Right cardiac atrium (tissue), 5 donors: ENCODE measurements at places on chromosomes 7 and 10. TPM values are rescaled to one million over a fixed set of nuclear protein-coding genes. Genes with fewer than 3 reads are reported as not detected.

Gene TRUB1
- 11.8 TPM for polyA plus RNA-seq

- DNase-seq = no peak
Observed at GRCh38 chr7:111173990-111174389, 83.1 kb downstream of the LRRN3 start.

Gene CYP26A1
- polyA plus RNA-seq = not detected

DNA sequence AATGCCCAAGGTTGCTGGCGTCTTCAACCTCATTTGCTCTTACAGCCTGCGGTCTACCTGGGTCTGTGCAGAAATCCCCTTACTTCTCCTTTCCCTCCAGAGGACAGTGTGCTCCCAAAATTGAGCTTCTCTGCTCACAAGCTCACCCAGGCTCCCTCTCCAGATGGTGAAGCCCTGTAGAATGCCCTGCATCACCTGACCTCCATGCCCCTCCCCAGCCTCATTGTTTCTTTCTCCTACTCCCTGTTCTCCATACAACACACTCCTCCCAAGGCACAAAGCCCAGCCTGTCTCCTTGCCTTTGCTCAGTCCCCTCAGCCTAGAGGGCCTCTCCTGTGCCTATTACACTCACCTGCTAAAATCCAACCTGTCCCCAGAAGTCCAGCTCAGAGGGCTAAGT, 3.5 kb downstream of the CRHR2 start:
- DNase-seq = no peak

GRCh38 chr7:75772081-75773077, at the start of gene CCL26:
Gene CCL26 (minus strand): TSS chr7:75772211. CDS start chr7:75772176, 35 bp downstream.
- peak; percentile 77 for DNase-seq

DNA sequence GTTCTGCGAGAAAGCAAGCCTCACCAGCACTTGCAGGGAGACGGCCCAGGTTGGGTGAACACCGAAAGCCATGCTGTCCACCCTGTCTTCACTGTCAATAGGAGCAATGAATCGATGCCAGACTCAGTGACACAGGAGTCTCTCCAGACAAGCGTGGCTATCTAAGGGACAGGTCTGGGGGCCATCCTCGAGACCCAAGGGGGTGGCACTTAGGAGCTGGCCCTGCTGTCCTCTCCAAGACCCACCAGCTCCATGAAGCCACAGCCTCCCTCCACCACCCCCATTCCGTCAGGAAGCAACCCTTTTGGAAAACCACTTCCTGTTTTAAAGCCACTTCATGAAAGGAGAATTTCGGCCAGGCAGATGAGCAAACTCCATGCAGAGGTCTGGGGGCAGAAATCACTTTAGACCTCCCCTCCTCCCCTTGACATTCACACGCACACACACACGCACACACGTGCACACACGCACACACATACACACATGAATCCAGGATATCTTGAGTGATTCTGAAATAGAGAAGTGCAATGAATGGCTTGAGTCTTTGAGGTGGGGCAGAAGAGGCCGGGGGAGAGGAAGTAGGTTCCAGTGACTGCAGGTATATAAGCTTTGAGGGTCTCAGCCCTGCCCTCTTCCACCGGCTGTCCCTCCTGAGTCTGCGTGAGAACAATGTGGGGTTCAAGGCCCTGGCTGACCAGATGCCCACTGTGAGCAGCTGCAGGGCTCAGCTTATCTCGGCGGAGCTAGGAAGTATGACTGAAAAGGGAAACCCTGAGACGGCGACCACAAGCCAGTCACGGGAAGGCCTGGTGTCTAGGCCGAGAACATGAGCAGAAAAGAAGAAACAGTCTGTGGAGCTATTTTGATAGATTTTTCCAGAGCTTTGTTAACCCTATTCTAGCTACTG, 25.0 kb downstream of the RGS10 start:
- no peak for DNase-seq

Gene SLC13A4
- polyA plus RNA-seq = 0.16 TPM

GRCh38 chr10:125719173-125720001, at the start of gene EDRF1:
Gene EDRF1 (plus strand): TSS chr10:125719709. CDS start chr10:125719808, 99 bp downstream.
- peak; percentile 99 for DNase-seq

- no peak for DNase-seq
Observed at GRCh38 chr10:123429706-123430221, 236.4 kb upstream of the GPR26 start.

Gene AMPH
- 1.3 TPM for polyA plus RNA-seq

Gene LIPN
- not detected for polyA plus RNA-seq

GRCh38 chr10:15725603-15726002, 5.9 kb upstream of the ITGA8 start:
- DNase-seq = no peak

DNA sequence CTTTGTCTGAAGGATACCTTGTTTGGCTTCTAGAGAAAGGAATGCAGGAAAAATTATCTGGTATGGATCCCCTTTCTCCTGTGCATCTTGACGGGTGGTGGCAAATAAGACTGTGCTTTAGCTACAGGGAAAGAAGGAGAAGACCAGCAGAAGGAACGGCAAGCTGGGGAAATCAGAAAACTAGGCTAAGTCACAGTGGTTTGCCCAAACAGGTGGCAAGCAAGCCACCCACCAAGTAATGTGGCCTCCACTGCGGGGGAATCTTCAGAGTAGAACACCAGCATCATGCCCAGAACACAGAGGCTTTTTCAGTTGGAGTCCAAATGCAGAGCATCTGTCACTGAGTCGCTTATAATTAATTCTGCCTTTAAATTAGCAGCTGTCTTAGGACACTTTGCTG, 282.8 kb downstream of the PHF14 start:
- no peak for DNase-seq

DNA sequence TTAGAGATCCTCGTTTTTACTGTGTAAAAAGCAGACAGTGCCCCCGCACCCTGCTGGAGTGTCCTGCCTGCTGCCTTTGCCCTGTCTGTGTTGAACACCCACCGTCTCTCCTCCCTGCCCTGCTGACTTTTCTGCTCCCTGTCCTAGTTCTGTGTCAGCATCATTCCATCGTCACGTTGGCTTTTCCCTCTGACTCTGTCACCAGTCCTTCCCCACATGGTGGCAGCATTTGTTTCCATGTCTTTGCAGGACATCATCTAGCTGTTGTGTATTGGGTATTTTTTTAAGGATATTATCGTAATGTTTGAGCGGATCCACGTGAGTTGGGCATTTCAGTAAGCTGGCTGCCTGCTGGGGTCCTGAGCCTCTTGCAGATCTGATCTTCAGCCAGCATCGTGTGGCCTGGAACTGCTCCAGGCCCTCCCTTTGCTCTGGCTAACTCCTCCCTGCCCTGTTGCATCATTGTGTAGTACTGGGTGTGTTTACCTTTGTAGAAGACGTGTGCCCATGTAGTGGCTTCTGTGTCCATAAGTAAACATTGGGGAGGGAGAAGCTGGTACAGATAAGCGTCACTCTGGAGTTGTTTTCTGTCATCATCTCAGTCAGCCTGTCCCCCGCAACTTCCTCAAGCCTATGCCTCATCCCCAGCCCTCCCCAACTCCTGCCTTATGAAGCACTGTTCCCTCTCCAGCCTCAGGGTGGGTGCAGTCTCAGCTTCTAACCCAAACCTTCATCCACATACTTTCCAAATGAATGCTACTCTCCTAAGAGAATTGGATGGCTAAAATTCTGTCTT, 44.3 kb downstream of the TRRAP start:
- DNase-seq = peak; percentile 70

Gene UCN3
- polyA plus RNA-seq = not detected

- no peak for DNase-seq
Observed at GRCh38 chr7:51847461-51848134, 531.0 kb upstream of the COBL start.

GRCh38 chr7:27031289-27032172, 64.3 kb downstream of the HOXA1 start:
- DNase-seq = no peak

GRCh38 chr10:76040107-76040829, 608.8 kb downstream of the LRMDA start:
- DNase-seq = no peak
